ENCODE measurements at places on chromosomes 5 and 9.

- DNase-seq, result no peak
Measured at GRCh38 chr5:160029004-160029403, 20.1 kb downstream of the TTC1 start.

GRCh38 chr9:96061293-96061987 is 185.9 kb downstream of the ERCC6L2 start:
- DNase-seq, result no peak

- no peak for DNase-seq
Measured at GRCh38 chr5:76819851-76820525, 1.2 kb downstream of the F2RL1 start.

- no peak for DNase-seq
Measured at GRCh38 chr5:16763211-16763610, 146.4 kb upstream of the RETREG1 start.

DNA sequence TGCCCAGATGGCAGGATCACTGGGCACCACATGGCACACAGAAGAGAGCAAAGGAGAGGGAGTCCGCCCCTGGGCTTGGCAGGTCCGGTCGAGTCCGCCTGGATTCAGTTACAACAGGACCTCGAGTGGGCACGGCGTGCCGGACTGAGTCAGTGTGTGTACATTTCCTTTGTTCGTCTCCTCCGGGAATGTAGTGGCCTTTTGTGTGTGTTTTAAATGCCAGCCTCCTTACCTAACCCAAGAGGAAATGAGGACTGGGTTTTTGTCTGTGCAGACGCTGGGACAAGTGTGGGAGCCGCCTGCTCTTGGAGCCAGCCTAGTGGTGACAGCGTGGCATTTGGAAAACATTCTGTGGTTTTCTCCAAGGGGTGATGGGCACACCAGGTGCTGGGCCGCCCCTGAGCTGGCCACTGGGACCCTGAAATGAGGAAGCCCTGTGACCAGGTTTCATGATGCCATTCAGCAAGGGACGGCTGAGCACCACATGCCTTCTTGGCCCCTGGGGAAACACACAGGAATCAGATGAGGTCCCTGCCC is 9.6 kb downstream of the NEK6 start:
- no peak for DNase-seq

DNA sequence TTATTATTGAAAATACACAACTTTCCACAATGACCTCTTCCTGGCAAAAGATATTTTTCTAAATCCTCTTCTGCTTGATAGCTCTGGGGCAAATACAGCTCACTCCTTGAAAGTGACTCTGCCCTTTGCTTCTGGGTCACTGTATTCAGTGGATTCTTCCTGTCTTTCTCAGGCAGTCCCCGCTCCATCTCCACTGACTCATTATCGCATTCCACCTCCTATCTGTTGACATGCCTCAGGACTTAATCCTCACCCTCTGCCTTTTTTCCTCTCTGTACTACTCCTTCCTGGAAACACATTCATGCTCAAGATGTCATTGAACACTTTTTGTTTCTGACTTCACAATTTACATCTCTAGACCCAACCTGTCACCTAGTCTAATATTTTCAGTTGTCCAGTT is 8.4 kb upstream of the RGS7BP start:
- DNase-seq, result no peak

DNA sequence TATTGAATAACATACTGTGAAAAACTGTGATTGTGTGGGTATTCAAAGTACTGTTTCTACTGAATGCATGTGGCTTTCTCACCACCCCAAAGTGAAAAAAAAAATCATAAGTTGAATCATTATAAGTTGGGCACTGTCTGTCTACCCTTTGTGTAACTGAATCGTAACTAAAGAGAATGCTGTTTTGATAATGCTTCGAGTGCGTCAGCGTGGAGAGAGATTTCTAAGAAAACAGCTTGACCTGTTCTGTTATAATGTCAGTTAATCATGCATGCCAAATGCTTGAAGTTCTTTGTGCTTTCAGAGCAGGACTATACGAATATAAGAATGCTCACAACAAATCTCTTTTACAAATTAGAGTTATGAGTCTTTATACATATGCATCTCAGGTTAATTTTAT is 148.8 kb upstream of the SGCD start:
- DNase-seq, result no peak

DNA sequence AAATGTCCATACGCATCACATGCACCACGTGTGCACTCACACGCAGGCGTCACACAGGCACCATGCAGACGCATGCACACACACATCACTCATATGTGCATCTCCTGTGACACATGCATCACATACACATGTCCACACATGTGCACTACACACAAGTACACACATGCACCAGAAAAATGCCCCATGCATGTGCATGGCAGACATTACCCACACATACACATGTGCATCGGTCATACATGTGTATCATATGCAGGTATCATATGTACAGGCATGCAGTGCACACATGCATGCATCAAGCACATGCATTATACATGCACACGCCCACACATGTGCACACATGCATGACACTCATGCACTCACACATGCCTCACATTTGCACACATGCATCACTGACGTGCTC is 26.1 kb downstream of the ADAMTS2 start:
- no peak for DNase-seq

DNA sequence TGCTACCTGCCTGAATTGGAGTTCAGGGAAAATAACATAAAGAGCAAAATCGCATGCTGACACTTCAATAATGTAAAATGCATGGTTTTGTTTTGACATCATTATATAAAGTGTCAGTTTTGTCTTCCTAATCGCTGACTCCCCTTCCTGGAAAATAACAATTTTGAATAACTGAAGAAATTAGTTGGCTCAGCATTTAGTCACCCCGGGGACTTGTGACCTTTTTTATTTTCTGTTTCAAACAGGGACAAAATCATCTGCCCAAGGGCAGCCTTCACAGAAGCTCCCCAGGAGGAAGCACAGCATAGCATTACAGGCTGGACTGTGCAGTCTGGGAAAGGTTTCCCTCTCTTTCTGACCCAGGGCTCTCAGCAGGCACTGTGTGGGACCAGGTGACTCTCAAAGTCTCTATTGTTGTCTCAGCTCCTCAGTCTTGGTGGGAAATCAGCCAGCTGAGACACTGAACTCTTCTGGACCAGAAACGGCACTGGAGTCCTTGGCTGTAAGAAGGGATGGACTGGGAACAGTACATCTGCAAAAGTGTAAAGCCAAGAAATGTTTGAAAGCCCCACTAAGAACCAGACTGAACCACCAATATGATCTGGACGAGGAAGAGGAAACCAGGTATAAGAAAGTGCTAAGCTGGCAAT is 671.3 kb upstream of the KLF4 start:
- DNase-seq, result no peak

DNA sequence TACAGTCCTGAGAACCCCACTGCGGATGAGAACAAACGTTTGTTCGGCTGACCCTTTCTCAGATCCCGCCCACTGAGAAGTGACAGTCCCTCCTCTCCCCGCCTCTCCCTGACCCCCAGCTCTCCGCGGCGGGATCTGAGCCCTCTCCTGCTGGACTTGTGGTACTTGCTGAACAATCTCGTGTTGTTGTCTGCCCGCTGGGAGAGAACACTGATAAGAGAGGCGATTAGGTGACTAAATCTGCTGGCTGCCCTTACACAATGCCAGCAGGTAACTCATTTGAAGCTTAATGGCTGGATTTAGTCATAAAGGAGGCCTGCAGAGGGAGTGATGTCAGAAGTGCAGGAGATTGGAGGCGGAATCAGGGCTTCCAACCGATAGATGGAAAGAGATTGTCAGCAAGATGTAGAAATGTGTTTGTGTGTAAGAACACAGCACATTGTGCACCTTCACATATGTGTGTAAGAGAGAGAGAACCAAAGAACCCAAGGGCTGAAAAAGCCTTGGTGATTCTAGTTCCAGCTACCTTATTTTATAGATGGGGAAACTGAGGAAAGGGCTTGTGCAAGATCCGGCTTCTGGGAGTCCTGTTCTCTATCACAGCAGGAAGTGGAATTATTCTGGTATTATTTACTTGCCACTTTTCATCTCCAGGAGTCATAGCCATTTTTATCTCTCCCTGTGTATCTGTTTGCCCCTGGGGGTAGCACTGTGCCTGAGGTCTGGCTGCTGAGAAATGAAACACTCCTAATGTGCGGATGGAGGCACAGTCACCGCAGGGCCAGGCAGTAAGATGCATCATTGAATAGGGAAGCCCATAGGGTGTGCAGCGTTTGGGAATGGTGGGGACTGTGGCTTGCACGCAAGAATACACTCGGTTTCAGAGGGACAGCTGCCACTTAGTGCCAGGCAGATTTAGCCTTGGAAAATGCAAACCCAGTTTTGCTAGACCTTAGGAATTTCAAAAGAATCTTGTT is 203.7 kb upstream of the MSX2 start:
- DNase-seq, result no peak

DNA sequence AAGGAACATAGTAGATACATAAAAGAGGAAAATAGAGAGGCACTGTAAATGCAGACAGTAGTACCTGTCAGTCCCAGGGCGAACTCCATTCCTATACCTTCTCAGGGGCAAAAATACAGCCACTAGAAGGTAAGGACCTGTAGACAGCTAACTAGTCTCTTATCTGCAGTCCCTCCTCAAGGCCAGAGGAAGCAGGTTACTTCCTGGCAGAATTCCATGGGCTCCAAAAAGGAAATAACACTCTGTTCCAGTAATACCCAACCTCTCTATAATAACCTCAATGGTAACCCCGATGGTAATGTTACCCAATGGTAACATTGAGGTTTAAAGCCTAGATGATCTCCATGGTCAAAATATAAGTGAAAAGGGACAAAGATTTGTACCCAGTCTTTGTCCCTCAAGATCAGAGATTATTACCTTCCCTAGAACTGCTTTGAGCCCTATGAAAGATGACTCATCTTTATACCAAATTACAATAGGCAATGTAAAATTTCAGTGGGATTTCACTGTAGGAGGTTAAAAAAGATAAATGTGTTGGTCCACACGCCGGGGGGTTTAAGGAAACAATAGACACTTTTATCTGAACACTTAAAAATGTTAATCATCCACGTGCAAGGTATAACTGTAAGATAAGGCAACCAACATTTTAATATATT is 113.0 kb downstream of the DENND1A start:
- DNase-seq, result no peak

- DNase-seq, result no peak
Measured at GRCh38 chr5:98679963-98680362, 93.5 kb upstream of the RGMB start.

GRCh38 chr5:59282726-59283125 is 610.8 kb downstream of the PDE4D start:
- DNase-seq, result no peak
